ENCODE measurements at places on chromosomes 7 and 10.

DNA sequence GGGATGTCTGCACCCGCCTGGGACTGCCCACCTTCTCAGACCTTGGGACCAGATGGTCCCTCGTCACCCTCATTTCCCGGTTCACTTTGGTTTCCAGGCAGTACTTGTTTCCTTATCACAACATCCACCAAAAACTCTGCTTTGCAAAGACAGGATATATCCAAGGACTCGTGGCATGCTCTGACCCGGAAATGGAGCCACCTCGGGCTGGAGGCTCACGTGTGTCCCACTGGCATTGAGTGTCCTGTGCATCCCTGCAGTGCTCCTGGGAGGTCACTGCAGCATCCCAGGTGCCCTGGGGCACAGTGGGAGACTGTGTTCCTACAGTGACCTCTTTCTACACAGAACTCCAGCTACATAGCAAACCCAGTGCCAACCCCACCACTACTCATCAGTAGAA, 611.9 kb upstream of the FOXK1 start:
- H3K27me3 ChIP-seq: no peaks in the 10 kb centered on the region
- DNase-seq: no peak
- peaks cover 7% of the 10 kb centered on the region for H3K4me1 ChIP-seq
- peak overlapping the region; percentile 19 for H3K27ac ChIP-seq
- H3K36me3 ChIP-seq: peaks cover 8% of the 10 kb centered on the region

DNA sequence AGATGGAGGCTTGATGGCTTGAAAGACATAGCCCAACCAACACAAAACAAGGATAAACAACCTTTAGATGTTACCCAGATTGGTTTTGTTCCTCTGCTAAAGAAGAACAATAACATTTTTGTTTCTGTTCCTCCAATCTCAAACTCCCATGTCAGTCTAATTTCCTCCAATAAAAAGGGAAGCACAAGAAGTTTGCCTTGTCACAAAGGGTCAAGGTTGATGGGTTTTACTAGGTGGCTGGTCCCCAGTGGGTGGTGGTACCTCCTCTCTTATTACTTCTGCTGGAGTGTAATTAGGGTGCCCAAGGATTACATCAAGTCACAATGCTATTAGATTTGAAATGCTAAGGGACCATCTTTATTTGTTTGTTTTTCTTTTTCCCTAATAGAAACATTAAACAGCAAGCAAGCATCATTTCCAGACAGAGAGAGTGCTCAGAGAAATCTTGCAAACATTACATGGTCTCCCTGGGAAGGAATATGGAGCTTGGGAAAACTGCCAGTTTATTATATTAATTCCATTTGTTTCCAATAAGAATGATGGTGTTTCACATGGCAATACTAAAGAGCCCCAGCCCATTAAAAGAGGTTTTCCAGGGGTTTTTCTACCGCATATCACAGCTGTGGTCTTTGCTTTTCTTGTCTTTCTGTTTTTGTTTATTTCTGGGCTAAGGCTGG, 78.3 kb upstream of the AOAH start:
- H3K27me3 ChIP-seq: no peaks in the 10 kb centered on the region
- peaks cover 4% of the 10 kb centered on the region for H3K36me3 ChIP-seq
- H3K4me1 ChIP-seq: peaks cover 9% of the 10 kb centered on the region
- no peak overlapping the region for H3K4me3 ChIP-seq

DNA sequence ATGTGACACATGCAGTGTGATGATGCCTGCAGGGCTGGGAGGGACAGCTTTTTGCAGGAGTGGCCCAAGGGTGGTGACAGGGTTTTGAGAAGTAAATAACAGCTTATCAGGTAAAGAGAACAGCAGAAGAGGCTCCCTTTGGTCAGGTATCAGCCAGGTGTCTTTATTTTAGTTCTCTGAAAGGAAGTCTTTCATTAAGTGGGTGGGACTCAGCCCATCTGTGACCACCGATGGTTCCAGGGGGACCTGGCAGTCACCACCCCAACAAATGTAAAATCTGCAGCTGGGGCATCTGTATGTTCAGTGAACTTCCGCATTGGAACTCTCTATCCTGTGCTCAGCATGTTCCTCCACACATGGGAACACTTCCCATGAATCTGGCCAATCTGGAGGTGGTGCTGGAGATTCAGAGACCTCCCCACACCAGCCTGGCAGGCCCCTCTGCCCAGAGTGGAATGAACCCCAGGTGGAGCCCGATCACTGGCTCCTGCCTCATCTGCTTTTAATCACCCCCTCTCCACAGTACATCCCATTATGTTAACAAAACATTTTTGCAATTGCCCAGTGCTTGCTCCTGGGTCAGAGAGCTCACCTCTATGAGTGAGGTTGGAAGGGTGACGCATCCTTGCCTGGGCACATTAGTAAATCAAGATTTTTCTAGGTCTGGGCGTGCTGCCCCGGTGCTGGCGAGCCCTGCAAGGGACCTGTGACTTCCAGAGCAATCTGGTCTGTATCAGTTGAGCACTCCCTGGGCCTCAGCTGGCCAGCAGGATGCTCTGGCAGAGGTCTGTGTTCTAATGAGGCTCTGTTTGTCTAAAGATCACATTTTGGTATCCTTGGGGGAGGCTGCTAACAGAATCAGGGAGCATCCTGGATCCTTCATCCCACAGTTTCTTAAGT, 140.4 kb upstream of the GDF10 start:
- no peaks in the 10 kb centered on the region for H3K36me3 ChIP-seq
- no peak overlapping the region for H3K27ac ChIP-seq
- no peak for DNase-seq
- H3K27me3 ChIP-seq: peaks cover 23% of the 10 kb centered on the region

DNA sequence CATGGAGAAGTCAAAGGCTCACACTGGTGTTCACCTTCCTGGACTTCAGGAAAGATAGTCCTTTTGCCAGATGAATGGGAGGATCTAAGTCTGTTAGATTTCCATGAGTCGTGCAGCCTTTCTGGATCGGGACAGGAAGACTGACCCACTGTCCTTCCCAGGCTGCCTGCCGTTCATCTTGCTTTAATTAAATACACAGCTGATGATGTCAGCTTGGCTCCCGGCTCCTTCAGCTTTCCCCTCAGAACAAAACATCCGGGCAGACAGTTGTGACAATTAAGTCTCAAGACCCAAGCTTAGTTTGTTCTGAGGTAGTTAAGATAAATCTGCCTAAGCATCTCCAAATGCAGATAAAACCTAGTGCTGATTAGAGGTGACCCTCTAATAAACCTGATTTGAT, 58.6 kb downstream of the AUTS2 start:
- DNase-seq: no peak
- H3K27me3 ChIP-seq: no peaks in the 10 kb centered on the region
- H3K36me3 ChIP-seq: no peaks in the 10 kb centered on the region
- no peak overlapping the region for H3K4me3 ChIP-seq

- H3K27me3 ChIP-seq: no peaks in the 10 kb centered on the region
- no peak overlapping the region for H3K27ac ChIP-seq
- H3K4me1 ChIP-seq: no peaks in the 10 kb centered on the region
- peaks cover 9% of the 10 kb centered on the region for H3K36me3 ChIP-seq
Observed at GRCh38 chr10:104011904-104012303, 45.0 kb downstream of the SLK start.

- H3K4me1 ChIP-seq: no peaks in the 10 kb centered on the region
- H3K36me3 ChIP-seq: peaks cover 17% of the 10 kb centered on the region
- DNase-seq: no peak
- no peak overlapping the region for H3K27ac ChIP-seq
Observed at GRCh38 chr7:121371883-121372282, 24.2 kb downstream of the FAM3C start.

DNA sequence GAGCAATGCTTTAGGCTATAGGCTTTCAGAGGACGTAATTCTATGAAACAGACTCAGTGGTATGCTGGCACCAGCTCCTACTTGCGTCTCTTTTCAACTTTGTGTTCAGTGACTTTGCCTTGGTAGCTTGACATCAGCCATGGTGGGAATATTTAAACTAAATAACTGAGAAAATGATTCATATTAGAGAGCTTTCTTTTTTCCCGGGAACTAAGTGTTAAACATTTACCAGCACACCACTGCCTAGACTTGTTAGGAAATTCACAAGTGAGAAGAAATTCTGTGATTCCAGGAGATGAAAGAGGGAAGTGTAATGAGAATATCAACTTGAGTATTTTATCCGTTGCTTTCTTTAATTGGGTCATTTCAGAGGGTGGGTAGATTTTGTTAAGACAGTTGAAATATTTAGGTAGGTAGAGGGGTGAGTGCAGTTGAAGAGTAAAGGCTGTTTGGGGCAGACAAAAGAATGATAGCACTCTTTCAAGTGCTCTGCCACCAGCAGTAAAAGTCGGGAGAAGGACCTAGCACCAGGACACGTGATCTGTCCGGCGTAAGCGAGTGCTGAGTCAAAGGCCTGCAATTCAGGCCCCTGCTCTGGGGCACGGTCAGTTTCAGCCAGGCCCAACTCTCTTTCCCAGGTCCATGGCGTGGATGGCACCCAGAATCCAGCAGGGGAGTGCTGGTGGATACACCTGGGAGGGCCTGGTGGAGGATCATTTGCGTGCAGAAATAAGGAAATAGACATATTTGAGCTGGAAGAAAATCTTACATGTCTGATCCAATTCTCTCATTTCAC, 206.3 kb downstream of the SNX10 start:
- H3K4me1 ChIP-seq: peaks cover 6% of the 10 kb centered on the region
- no peak overlapping the region for H3K4me3 ChIP-seq
- no peak for DNase-seq
- H3K27ac ChIP-seq: no peak overlapping the region
- peaks cover 24% of the 10 kb centered on the region for H3K27me3 ChIP-seq

- no peak overlapping the region for H3K27ac ChIP-seq
- H3K27me3 ChIP-seq: no peaks in the 10 kb centered on the region
- H3K4me1 ChIP-seq: peaks cover 24% of the 10 kb centered on the region
- H3K36me3 ChIP-seq: peaks cover 38% of the 10 kb centered on the region
- no peak overlapping the region for H3K4me3 ChIP-seq
Observed at GRCh38 chr10:359093-359492, 223.8 kb downstream of the ZMYND11 start.

GRCh38 chr10:100912013-100912604, 654 bp upstream of the SLF2 start:
- H3K27me3 ChIP-seq: no peaks in the 10 kb centered on the region
- peaks cover 21% of the 10 kb centered on the region for H3K4me1 ChIP-seq
- H3K4me3 ChIP-seq: peak overlapping the region; percentile 99
- no peak for DNase-seq

GRCh38 chr7:909358-910329, 33.3 kb downstream of the GET4 start:
- no peaks in the 10 kb centered on the region for H3K36me3 ChIP-seq
- no peak overlapping the region for H3K4me3 ChIP-seq
- H3K27ac ChIP-seq: no peak overlapping the region
- DNase-seq: no peak
- H3K4me1 ChIP-seq: no peaks in the 10 kb centered on the region
- H3K27me3 ChIP-seq: peaks cover 17% of the 10 kb centered on the region

DNA sequence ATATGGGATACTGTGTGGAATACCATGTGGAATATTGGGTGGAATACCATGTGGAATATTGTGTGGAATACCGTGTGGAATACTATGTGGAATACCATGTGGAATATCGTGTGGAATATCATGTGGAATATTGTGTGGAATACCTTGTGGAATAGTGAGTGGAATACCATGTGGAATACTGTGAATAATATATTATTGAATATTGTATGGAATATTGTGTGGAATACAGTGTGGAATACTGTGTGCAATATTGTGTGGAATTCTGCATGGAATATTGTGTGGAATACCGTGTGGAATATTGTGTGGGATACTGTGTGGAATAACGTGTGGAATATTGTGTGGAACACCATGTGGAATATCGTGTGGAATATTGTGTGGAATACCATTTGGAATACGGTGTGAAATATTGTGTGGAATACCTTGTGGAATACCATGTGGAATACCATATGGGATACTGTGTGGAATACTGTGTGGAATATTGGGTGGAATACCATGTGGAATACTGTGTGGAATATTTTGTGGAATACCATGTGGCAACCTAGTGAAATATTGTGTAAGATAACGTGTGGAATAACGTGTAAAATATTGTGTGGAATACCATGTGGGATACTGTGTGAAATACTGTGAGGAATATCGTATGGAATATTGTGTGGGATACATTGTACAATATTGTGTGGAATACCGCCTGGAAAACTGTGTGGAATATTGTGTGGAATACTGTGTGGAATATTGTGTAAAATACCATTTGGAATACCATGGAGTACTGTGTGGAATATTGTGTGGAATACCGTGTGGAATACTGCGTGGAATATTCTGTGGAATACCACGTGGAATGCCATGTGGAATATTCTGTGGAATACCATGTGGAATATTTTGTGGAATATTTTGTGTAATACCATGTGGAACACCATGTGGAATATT, 133.9 kb upstream of the CHST15 start:
- peaks cover under 1% of the 10 kb centered on the region for H3K27me3 ChIP-seq
- H3K4me1 ChIP-seq: no peaks in the 10 kb centered on the region
- H3K27ac ChIP-seq: no peak overlapping the region
- H3K4me3 ChIP-seq: no peak overlapping the region
- no peak for DNase-seq

- no peak overlapping the region for H3K4me3 ChIP-seq
- no peaks in the 10 kb centered on the region for H3K36me3 ChIP-seq
- peaks cover 3% of the 10 kb centered on the region for H3K4me1 ChIP-seq
- no peak for DNase-seq
Observed at GRCh38 chr7:149683181-149683580, 90.2 kb downstream of the ZNF467 start.

GRCh38 chr7:116798232-116798631, 64.2 kb upstream of the CAPZA2 start:
- peaks cover 15% of the 10 kb centered on the region for H3K4me1 ChIP-seq
- peaks cover 12% of the 10 kb centered on the region for H3K36me3 ChIP-seq
- H3K27me3 ChIP-seq: no peaks in the 10 kb centered on the region
- DNase-seq: no peak

DNA sequence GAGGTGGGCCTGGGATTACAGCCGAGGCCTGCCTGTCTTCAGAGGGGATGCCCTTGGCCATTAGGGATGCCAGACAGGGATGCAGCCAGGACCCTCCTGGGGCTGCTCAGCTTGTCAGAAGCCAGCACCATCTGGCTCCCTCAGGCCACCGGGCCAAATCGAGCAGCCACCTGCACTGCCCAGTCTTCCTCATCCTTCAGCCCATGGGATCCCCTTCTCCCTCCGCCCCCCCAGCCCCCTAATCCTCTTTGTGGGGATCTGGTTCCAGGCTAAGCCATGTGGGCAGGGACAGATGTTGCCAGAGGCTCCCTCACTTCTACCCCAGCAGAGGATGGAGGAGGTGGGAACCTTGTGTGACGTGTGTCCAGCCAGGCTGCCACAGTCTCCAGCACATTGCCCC, 137.4 kb upstream of the PPIF start:
- H3K27me3 ChIP-seq: no peaks in the 10 kb centered on the region
- no peak overlapping the region for H3K4me3 ChIP-seq
- peaks cover 1% of the 10 kb centered on the region for H3K4me1 ChIP-seq
- H3K27ac ChIP-seq: no peak overlapping the region
- peaks cover 14% of the 10 kb centered on the region for H3K36me3 ChIP-seq
- no peak for DNase-seq

GRCh38 chr10:113552701-113553100, at the start of gene HABP2:
Gene HABP2, plus strand, starts transcription at chr10:113553053. Its CDS starts 69 bp downstream, at chr10:113553122.
- peak within 1 kb of the TSS; percentile 83 for H3K4me3 ChIP-seq
- H3K36me3 ChIP-seq: no peaks in the 10 kb centered on the region
- no peaks in the 10 kb centered on the region for H3K27me3 ChIP-seq
- peak within 1 kb of the TSS; percentile 92 for H3K27ac ChIP-seq
- DNase-seq: no peak

GRCh38 chr7:29237489-29237888, 42.9 kb downstream of the CHN2 start:
- DNase-seq: no peak
- H3K36me3 ChIP-seq: peaks cover 5% of the 10 kb centered on the region
- H3K27me3 ChIP-seq: no peaks in the 10 kb centered on the region
- peaks cover 9% of the 10 kb centered on the region for H3K4me1 ChIP-seq
- no peak overlapping the region for H3K4me3 ChIP-seq

GRCh38 chr10:94983555-94983954, 45.1 kb downstream of the CYP2C9 start:
- no peaks in the 10 kb centered on the region for H3K27me3 ChIP-seq
- no peak overlapping the region for H3K27ac ChIP-seq
- no peak for DNase-seq
- H3K36me3 ChIP-seq: no peaks in the 10 kb centered on the region

Data from progenitor cell of endocrine pancreas (in vitro differentiated cells).